ENCODE measurements at places on chromosomes 6 and 20.

DNA sequence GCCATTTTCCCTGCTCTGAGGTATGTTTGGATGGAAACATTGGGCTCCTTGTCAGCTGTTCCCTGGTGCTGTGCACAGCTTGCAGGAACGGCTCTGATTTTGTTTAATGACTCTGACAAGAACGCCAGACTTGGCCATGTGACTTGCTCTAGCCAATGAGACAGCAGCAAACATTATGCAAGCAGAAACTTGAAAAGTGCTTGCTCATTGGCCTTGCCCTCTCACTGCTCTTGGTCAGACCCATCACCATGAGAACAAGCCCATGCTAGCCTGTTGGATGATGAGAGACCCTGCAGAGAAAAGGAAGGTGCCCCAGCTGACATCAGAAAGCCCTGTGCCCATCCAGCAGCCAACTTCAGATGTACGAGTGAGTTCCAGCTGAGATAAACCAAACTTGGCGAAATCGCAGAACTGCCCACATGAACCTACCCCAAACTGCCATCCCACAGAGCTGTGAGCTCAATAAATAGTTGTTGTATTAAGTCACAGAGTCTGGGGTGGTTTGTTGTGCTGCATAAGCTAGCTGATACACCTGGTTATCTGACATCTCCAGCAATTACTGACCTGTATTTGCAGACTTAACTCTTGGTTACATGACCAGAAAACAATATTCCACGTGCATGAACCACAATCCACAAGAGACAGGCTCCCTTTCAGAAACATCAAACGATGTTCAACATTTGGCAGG is 96.9 kb downstream of the JPH2 start:
- no peak overlapping the region for H3K4me3 ChIP-seq
- no peak overlapping the region for H3K27ac ChIP-seq
- DNase-seq, result peak; percentile 30
- H3K36me3 ChIP-seq, result no peaks in the 10 kb centered on the region

DNA sequence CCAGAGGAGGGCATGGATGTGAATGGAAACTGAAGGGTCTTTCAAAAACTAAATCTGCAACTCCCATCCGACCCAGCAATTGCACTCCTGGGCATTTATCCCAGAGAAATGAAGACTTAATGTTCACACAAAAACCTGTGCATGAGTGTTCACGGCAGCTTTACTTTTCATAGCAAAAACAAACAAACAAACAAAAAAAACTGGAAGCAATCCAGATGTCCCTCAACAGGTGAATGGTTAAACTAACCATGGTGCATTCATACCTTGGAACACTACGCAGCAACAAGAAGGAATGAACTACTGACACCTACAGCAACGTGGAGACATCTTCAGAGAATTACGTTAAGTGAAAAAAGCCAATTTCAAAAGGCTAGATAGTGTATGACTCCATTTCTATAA is 32.2 kb downstream of the PMEPA1 start:
- no peaks in the 10 kb centered on the region for H3K36me3 ChIP-seq
- H3K4me3 ChIP-seq, result no peak overlapping the region
- H3K4me1 ChIP-seq, result peaks cover 23% of the 10 kb centered on the region
- H3K27ac ChIP-seq, result no peak overlapping the region

DNA sequence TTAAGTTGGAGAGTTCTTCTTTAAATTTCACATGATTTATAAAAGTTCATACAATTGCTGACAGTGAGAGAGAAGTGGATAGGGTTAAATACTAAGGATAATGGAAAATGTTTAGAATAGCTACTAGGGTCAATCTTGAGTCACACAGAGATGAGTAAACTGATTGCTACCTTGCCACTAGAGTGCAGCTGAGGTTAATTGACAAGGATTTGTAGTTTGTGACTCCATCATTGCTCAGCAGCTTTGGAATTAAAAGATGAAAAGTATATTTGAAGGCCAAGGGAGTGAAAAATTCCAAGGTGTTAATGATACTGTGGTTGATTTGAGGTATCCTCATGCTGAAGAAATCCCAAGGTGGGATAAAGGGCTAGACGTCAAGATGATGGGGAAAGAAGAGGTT is 524.0 kb downstream of the UTRN start:
- no peak for DNase-seq
- peaks cover 21% of the 10 kb centered on the region for H3K36me3 ChIP-seq
- H3K27me3 ChIP-seq, result no peaks in the 10 kb centered on the region
- H3K4me3 ChIP-seq, result no peak overlapping the region
- no peaks in the 10 kb centered on the region for H3K4me1 ChIP-seq

DNA sequence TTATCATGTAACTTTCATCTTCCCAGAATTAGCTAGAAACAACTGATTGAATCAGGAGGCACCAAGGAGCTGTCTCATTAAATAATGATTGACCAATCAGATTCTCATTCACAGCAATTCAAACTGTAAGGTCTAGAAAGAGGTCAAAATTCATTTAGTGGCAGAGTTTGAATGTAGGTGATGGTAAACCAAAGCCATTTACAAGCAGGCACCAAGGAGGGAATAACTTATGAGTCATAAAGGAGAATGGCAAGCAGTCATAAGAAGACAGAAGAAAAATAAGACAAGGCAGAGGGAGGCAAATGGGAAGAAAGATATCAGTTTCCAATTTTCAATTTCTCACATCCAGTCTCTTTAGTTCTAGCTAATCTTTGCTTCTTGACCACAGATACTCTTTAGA is 52.9 kb upstream of the DEFB112 start:
- no peak for DNase-seq
- H3K4me3 ChIP-seq, result no peak overlapping the region
- no peak overlapping the region for H3K27ac ChIP-seq
- no peaks in the 10 kb centered on the region for H3K4me1 ChIP-seq

DNA sequence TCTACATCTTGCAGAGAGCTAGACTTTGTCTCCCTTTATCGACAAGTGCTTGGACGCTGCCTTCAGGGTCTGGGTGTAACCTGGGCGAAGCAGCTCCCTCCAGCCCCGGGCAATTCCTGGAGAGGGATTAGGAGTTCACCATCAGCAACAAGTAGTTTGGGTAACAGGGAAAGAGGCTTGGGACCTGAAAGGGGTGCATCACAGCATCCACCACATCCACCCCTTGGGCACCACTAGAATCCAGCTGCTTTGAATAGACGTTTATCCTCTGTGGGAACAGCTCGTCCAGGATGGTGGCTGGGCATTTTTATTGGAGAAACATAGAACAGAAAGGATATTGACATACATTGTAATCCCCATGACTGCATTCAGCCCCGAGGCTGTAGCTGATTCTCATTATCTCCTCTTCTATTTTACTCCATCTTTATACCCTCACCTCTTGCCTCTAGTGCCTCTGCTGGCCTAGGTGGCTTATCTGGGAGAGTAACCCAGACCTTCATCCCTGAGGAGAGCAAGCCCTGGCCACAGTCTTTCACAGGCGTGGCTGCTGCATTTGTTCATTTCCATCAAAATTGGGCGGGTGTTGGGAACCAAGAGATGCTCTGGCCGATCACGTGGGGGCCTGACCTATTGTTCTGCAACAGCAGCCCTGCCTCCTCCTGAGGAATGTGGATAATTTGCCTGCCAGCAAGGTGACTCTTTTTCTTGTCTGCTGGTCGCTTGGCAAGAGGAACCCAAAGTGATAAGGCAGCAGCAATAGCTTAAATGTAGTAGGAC is 109.2 kb upstream of the RALGAPA2 start:
- H3K27ac ChIP-seq, result no peak overlapping the region
- no peak for DNase-seq
- H3K27me3 ChIP-seq, result peaks cover 19% of the 10 kb centered on the region

DNA sequence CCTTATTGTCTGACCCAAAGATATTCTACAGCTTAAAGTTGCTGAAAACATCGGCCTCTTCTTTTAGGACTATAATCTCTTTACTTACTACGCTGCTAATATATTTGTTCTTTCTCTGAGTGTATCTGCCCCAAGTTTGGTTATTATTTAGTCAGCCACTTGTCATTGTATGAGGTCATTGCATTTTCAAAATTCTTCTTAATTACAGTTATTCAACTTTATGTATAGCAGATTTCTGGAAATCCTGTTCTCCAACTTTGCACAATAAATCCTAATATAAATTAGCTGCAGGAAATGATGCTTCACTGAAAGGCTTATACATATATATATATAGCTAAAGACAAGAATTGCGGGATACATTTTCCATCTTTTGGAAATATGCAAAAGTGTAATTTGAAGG is 88.5 kb upstream of the HIVEP1 start:
- no peak overlapping the region for H3K4me3 ChIP-seq
- no peaks in the 10 kb centered on the region for H3K4me1 ChIP-seq
- no peaks in the 10 kb centered on the region for H3K36me3 ChIP-seq
- no peak overlapping the region for H3K27ac ChIP-seq

GRCh38 chr20:24798930-24799705 is 150.0 kb upstream of the CST7 start:
- H3K27me3 ChIP-seq, result no peaks in the 10 kb centered on the region
- DNase-seq, result no peak
- no peaks in the 10 kb centered on the region for H3K4me1 ChIP-seq

Data from activated CD4-positive, alpha-beta T cell treated with anti-CD3 and anti-CD28 coated beads for 36 hours (primary cell).